Renal cortex interstitium (tissue), 15 donors: ENCODE measurements at places on chromosomes 12 and 14.
A peak's percentile ranks its signal among the peaks of the same experiment; 100 is the strongest.

DNA sequence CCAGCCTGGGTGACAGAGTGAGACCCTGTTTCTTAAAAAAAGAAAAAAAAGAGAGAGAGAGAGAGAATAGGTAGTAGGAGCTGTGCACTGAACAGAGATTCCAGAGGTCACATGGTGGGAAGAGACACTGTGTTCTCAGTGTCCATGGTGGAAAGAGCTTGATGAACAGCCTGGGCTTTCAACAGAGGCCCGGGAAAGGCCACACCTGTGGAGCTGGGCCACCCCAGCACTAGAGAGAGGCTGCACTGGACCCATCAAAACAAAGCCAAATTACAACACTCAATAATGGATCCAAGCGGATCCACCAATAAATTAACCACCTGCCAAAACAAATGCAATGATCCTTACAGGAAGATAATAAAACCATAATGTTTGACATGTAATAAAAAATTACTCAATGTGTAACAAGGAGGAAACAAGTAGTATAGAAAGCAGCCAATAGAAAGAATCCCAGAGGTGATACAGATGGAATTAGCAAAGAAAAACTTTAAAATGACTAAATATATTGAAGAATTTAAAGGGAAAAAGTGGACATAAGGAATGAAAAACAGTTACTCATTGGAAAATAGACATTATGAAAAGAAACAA lies 44.8 kb upstream of the BCL2L14 start:
- no peak for DNase-seq

DNA sequence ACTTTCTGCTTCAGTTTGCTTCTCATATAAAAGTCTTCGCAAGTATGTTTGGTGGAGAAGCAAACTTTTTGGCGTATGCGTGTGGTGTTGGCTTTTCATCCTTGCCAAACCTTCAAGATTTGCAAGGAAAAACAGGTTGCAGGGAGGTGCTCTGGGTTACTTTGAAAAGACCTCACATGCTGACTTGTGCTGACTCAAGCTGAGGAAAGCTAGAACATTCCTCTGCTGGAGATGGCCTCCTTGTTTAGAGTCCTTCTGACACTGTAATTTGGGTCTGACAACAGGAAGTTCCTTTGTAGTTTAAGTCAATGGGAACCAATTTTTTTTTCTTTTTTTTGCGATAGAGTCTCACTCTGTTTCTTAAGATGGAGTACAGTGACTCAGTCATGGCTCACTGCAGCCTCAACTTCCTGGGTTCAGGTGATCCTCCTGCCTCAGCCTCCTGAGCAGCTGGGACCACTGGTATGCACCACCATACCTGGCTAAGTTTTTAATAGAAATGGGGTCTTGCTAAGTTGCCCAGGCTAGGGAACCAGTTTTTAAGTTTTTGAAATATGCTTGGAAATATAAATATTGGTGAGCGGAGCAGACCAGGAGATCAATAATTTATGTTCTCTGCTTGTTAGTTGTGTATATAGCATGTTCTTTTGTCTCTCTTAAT lies 2.6 kb upstream of the ACACB start:
- no peak for DNase-seq

DNA sequence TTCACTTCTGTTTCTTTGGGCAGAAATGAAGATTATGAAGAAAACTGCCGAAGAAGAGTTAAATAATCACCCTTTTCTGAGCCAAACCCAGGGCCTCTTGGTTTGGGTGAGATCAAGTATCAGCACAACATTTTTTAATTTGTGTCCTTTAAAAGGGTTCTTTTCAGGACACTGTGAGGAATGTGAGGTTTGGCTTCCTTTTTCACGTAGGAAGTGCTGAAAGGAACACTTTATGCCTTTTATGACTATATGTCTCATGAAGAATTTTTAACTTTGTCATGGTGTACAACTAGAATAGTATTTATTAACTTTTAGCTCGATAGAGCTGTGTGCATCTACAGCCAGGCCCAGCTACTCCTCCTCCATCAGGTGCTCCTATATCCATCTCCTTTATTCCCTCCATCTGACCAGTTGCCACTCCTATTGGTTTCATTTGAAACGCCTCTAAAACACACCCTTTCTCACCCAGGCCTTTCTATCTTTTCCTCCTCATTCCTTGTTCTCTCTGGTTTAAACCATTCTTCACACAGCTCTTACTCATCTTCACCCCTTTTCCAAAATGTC lies 103.6 kb upstream of the LRIG3 start:
- DNase-seq: no peak

- DNase-seq: no peak
Observed at GRCh38 chr14:54474232-54474793, 14.5 kb downstream of the GMFB start.

- no peak for DNase-seq
Observed at GRCh38 chr12:12685305-12685704, 10.7 kb downstream of the GPR19 start.

GRCh38 chr14:59190372-59190771 lies 1.9 kb downstream of the DAAM1 start:
- DNase-seq: no peak

- DNase-seq: no peak
Observed at GRCh38 chr14:71130491-71131179, 223.4 kb downstream of the PCNX1 start.

GRCh38 chr12:109588461-109589239 lies 15.1 kb downstream of the MVK start:
- no peak for DNase-seq

- DNase-seq: no peak
Observed at GRCh38 chr14:75425446-75425845, 2.4 kb upstream of the JDP2 start.

DNA sequence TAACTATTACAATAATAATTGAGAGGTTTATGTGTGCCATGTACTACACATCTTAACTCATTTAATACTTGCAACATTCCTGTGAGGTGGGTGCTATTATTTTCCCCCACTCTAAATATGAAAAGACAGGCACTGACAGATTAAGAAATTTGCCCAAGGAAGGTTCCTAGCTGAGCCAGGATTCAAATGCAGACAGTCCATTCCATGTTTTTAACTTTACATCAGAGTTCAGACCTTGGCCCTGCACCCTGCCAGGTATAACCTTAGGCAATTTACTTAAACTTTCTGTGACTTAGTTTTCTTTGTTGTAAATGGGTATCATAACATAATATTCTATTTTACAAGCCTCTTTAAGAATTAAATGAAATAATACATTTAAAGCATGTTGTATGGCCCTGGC lies 26.6 kb downstream of the RDH12 start:
- no peak for DNase-seq

DNA sequence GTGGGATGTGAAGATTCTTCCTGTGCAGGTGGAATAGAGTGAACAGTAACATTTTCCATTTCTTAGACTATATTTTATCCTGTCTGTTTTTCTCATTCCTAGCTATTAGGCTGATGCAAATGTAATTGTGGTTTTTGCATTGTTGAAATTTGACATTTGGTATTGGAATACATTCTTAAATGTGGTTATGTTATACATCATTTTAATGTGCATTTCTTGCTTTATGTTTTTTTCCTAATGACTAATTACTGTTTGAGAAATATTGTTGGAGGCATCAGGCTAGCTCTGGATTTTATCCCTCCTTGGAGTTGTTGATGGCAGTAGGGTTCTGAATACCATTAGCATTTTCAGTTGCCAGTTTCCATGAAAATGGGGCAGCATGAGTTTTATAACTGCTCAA lies 75.9 kb upstream of the GNG2 start:
- DNase-seq: no peak

GRCh38 chr14:32202491-32202997 lies 525 bp downstream of the RNU6-8 start:
- peak; percentile 27 for DNase-seq

- DNase-seq: no peak
Observed at GRCh38 chr12:108043750-108044533, 85.1 kb upstream of the WSCD2 start.

- no peak for DNase-seq
Observed at GRCh38 chr12:12974211-12974610, 22.2 kb upstream of the GPRC5D start.

DNA sequence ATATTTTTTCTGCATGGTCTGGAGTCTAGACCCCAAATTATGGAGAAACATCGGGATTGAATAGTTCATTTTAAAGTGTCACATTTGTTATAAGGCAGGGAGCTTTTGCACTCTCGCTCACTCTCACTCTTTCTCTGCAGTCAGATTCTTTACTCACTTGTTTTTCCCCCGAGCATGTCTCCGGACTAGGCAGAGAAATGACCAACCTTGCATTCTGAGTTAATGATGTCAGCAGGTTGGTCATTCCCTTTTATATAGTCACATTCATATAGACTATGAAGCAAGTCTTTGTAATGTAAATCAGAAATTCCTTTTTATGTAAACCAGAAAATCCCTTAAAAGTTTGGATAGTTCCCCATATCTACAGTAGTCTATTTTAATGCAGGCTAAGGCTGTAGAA lies 4.1 kb downstream of the C12orf75 start:
- DNase-seq: no peak

DNA sequence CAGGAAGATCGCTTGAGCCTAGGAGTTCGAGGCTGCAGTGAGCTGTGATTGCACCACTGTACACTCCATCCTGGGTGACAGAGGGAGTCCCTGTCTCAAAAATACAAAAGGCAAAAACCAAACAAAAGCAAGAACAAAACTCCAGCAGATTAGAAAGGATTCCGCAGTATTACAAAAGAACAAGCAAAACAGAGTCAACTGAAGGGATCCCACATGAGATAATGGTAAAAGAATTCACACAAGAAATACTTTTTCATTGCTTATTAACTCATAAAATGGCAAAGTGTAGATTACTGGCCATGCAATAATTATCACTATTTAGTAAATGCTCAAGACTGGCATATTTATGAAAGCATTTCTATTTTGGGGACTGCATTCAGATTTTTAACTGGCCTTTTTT lies 35.4 kb downstream of the BEST3 start:
- DNase-seq: no peak

DNA sequence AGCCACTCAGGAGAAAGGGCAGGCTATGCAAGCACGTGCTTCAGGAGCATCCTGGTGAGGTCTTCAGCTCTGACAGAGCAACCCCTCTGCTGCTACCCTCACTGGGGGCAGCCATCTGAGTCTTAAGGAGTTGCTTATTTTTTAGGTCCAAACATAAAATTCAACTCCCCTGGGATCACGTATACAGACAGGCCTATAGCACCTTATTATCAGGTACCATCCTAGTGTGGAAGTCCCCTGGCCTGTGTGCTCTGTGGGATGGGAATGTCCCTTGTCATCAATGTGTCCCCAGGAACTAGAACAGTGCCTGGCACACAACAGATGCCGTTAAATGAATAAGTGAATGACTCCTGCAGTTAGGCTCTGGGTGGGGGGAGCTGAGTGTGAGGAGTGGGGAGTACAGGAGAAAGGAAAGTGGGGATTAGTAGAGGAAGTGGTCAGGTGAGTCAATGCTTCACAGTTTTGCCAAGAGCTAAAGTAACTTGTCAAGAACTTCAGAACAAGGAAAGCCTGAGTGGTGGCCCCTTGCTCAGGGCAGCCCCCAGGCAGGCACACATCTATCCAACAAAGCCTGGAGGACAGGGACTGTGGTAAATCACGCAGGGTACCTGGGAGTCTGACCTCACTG lies 33.5 kb downstream of the DAD1 start:
- DNase-seq: no peak

- no peak for DNase-seq
Observed at GRCh38 chr12:39417916-39418315, 25.0 kb downstream of the KIF21A start.

GRCh38 chr14:53306911-53307310 lies 153.8 kb upstream of the DDHD1 start:
- DNase-seq: peak; percentile 45

- DNase-seq: no peak
Observed at GRCh38 chr14:87049950-87050349, 943.0 kb downstream of the GALC start.

- DNase-seq: no peak
Observed at GRCh38 chr12:31853520-31853919, 105.7 kb upstream of the RESF1 start.

DNA sequence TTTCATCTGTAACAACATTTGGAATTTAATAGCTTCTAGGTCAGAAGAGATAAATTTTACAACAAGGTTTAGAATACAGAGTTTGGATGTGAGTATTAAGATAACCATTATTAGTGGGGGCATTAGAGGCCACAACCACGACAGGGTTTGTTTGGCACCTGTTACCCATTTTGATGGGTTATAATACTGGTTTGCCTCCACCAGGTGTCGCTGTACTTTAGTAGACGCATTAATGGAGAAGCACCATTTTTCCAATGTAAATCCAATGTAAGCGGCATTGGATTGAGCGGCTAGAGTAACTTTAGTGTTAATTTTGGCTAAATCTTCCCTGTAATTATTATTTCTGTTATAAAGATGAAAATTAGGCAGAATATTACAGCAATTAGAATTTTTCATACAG lies 136.2 kb downstream of the SLCO1B3 start:
- no peak for DNase-seq

- DNase-seq: no peak
Observed at GRCh38 chr12:120495186-120495730, 655 bp upstream of the DYNLL1 start.

DNA sequence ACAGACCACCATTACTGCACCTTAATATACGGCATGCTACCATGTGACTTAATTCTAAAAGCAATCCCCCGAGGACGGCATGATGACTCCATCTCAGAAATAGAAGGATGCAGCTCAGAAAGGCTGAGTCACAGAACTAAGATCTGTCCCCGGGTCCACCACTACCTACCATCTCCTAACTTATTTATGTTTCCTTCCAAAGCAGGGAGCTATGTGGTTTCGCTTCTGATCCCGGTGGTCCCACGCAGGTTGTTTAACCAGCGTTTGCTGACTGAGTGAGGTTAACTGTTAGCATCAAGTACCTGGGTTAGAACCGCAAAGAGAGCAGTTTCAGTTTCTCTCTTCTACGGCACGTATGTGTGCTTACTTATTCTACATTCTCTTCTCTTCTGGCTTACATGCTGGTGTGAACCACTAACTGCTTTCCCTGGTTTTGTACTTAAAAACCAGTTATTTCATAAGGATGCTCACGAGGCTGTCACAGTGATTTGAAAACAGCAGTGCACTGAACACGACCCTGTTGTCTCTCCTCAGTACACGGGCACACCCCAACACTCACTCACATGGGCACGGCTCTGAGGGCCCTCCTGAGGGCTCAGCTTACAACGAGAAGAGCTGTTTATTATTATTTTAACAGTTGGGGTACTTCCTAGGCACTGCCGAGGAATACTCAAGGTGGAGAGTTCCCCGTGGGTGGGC lies 66.7 kb downstream of the CCDC88C start:
- DNase-seq: no peak
